ENCODE measurements at places on chromosomes 3 and 15.

DNA sequence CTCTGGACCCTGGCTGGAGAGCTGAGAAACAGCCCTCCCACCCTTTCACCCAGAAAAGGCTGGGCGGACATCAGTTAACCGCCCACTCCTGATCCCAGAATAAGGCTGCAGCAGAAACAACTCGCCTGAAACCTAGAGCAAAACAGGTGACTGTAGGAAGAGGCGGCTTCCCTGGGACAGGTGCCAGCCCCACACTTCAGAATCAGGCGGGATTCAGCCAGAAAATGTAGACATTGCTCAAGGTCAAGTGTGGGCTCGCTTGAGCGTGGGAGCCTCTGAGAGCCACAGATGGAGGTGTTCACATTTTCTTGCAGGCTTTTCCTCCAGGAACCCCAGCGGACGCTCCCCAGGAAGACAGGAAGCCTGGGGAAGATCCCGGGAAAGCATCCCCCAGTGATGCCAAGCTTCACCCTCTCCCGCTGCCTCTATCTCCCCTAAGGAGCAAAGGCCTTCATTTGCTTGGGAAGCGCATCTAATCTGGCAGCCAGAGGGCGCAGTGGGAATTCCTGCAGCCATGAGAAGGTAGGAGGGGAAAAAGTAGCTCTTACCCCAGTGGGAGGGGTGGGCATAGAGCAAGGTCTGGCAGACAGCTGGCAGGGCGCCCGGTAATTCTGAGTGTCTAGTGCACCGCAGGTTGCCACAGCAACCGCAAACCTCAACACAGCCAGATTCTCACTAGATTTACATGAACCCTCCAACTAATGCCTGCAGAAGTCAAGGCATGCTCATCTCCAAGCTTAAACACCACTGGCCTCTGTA lies 77.7 kb downstream of the OCA2 start:
- DNase-seq = no peak

- no peak for DNase-seq
Measured at GRCh38 chr3:144501467-144501866, 529.8 kb downstream of the DIPK2A start.

DNA sequence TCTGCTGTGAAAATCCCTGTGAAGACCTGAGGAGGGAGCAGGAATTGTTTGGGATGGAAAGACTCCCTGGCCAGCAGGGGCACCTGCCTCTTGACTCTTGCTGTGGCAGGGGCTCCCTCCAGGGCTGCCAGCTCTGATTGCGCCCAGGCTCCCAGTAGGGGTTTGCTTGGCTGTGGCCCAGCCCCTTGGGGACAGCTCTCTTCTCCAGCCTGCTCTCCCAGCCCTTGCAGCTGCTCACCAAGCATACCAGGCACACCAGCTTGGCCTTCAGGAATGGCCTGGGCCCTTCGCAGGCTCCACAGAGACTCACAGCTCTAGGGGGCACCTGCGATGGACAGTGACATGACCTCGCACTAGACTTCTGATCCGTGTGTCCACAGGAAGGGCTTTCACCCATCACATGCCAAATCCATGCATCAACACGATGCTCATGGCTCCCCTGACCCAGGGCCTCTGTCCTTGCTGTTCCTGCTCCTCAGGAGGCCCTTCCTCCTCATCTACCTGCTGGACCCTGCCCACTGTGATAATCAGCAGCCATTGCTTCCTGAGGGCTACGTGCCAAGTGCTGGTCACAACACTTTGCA lies 61.8 kb downstream of the SCN5A start:
- no peak for DNase-seq

- no peak for DNase-seq
Measured at GRCh38 chr3:13556207-13556606, 7.3 kb downstream of the FBLN2 start.

GRCh38 chr15:29097168-29097567 lies 172.5 kb downstream of the NSMCE3 start:
- DNase-seq = no peak

- no peak for DNase-seq
Measured at GRCh38 chr3:42153039-42153438, 61.9 kb downstream of the TRAK1 start.

DNA sequence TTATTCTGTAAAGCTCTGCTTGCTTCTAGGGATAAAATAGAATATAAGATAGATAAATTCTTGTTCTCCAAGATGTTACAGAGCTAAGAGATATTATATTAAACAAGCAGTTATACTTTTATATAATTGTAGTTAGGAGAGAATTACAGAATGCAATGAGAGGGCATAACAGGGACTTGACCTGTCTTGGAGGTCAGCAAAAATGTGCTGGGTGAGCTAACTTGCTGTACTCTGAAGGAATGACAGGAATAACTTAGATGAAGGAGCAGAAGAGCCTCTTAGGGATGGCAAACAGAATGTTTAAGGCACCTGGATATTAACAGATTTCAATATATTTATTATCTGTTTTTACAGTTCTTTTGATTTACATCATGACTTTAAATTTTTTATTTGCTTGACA lies 33.2 kb downstream of the ZNF654 start:
- DNase-seq = no peak

- DNase-seq = no peak
Measured at GRCh38 chr3:111260878-111261277, 189.3 kb downstream of the NECTIN3 start.

DNA sequence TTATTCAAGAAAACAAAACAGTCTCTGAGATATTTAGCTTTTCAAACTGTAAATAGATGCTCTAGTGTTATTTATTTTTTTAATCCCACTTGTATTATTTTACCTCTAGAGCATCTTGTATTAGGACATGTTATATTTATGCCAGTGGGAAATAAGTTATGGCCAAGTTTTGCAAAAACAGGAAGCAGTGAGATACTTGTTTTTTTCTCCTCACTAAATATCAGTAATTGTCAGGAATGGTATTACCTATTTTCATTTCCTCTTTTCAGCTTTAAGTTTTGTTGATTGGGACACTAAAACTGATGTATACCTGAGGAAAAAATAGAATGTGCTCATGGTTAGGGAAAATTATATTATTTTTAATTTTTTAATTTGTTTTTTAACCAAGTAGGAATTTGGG lies 8.6 kb upstream of the IL20RB start:
- DNase-seq = no peak

- DNase-seq = no peak
Measured at GRCh38 chr3:50554553-50554952, 13.0 kb downstream of the C3orf18 start.

DNA sequence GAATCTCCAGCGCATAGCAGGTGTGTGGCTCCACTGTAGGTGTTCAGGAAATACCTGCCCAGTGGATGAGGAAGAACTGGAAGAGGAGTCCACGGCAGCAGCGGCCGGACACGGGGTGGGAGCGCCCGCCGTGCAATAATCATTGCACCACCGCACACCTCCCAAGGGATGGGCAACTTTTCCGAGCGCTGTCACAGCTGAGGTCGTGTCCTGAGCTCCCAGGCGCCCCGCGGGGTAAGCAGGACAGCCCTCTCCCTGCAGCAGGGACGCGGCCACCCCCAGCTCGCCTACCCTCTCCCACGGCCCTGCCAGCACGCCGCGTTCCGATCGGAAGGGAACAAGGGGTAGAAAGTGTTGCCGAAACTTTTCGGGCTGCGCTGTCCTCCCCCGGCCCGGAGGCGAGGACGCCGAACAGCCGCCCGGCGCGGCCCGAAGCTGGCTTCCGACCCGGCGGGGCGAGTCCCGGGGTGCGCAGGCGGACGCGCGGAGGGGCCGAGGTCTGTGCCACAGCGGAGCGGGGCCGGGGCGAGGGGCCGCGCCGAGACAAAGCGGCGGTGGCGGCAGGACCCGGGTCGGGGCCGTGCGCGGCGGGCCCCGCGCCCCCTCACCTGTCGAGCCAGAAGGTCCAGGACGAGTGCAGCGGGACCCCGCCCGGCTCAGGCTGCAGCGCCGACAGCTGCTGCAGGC lies 475 bp downstream of the EIF4E3 start:
- DNase-seq = no peak

DNA sequence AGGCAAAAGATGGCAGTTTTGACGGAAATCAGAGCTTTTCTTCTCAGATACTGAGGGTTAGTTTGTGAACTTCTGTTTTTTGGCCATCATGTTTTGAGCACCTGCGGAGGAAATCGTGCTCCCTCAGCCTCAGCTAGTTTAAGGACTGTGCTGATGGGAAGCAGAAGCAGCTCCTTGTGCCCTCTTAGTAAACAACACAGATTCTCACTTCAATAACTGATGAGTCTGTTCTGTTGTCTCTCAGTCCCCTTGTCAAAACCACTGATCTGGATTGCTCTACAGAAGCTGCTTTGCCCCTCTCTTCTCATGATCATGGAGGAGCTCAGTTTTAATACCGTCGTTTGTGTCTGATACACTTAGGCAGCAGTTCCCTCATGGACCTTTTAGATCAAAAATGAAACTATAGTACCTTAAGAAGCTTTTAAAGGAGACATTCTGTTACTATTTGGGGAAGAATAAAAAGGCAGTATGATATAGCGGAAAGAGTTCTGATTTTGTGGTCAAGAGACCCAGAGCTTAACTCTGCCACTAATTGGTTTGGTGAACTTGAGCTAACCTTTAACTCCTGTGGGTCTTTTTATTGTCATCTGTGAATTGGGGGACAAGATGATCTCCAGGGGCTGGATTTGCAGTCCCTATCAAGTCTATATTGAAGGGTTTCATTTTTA lies 152.6 kb downstream of the BBX start:
- no peak for DNase-seq

- DNase-seq = no peak
Measured at GRCh38 chr15:66018488-66018797, 149.2 kb downstream of the RAB11A start.
